ENCODE measurements at places on chromosomes 12 and 14. TPM values are rescaled to one million over a fixed set of nuclear protein-coding genes. Genes with fewer than 3 reads are reported as not detected.

HSPA2 gene
- 11.0 TPM for total RNA-seq

DEGS2 gene
- 0.11 TPM for total RNA-seq

TOMM20L gene
- total RNA-seq = not detected

ABCC9 gene
- 0.07 TPM for total RNA-seq

LTBP2 gene
- total RNA-seq = 121 TPM

FAR2 gene
- 11.0 TPM for total RNA-seq

TEAD4 gene
- total RNA-seq = 47.7 TPM

GNG2 gene
- 0.33 TPM for total RNA-seq

HVCN1 gene
- total RNA-seq = 3.4 TPM

GPX2 gene
- total RNA-seq = 196 TPM

KLRD1 gene
- total RNA-seq = 0.68 TPM

GRCh38 chr12:47591361-47591791 is 114.5 kb downstream of the RPAP3 start:
- H3K4me3 ChIP-seq = no peak overlapping the region
- no peaks in the 10 kb centered on the region for H3K27me3 ChIP-seq
- DNase-seq = no peak
- no peaks in the 10 kb centered on the region for H3K4me1 ChIP-seq
- H3K27ac ChIP-seq = no peak overlapping the region

DNA sequence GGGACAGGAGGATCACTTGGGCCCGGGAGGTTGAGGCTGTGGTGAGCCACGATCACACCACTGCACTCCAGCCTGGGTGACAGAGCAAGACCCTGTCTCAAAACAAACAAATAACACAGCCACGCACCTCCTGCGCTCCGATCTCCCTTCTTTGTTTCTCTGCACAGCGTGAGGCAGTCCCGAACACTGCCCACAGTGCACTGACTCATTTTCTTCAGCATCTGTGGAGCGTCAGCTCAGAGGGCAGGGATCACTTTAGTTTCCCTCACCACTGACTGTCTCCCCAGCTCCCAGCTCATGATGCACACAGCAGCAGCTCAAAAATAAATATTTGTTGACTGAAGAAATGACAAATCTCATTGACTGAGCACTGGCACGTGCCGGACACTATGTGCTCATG is 883 bp upstream of the MYL2 start:
- DNase-seq = no peak
- no peak overlapping the region for H3K4me3 ChIP-seq
- no peak overlapping the region for H3K27ac ChIP-seq
- no peaks in the 10 kb centered on the region for H3K27me3 ChIP-seq
- H3K4me1 ChIP-seq = peaks cover 25% of the 10 kb centered on the region

DNA sequence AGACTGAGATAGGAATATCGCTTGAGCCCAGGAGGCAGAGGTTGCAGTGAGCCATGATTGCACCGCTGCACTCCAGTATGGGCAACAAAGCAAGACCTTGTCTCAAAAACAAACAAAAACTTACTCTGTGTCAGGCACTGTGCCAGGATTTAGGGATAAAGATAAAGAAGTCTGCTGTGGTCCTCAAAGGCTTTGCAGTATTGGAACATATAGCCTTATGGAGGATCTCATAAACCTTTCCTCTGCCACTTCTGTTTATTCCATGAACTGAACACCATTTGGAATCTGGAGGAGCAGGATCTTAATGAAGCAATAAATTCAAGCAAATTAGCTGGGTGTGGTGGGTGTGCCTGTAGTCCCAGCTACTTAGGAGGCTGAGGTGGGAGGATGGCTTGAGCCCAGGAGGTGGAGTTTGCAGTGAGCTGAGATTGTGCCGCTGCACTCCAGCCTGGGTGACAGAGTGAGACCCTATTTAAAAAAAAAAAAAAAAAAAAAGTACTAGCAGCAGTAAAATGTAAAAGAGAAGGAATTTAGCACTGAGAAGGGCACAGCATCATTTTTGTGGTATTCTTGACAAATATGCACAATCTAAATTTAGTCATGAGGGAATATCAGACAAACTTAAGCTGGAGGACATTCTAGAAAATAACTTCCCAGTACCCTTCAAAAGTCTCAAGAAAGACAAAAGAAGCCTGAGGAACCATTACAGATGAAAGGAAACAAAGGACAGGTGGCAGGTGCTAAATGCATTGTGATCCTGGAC is 27.1 kb downstream of the BMAL2 start:
- no peak overlapping the region for H3K27ac ChIP-seq
- H3K36me3 ChIP-seq = no peaks in the 10 kb centered on the region
- no peaks in the 10 kb centered on the region for H3K4me1 ChIP-seq
- no peak overlapping the region for H3K4me3 ChIP-seq
- no peaks in the 10 kb centered on the region for H3K27me3 ChIP-seq

GRCh38 chr12:1604464-1604863 is 10.1 kb upstream of the FBXL14 start:
- no peaks in the 10 kb centered on the region for H3K36me3 ChIP-seq
- no peak overlapping the region for H3K4me3 ChIP-seq
- no peak overlapping the region for H3K27ac ChIP-seq
- H3K27me3 ChIP-seq = no peaks in the 10 kb centered on the region
- H3K4me1 ChIP-seq = peaks cover 29% of the 10 kb centered on the region
- DNase-seq = no peak

GRCh38 chr12:5648692-5649359 is 216.9 kb downstream of the NTF3 start:
- no peak for DNase-seq
- H3K36me3 ChIP-seq = no peaks in the 10 kb centered on the region
- H3K27ac ChIP-seq = no peak overlapping the region
- H3K4me1 ChIP-seq = no peaks in the 10 kb centered on the region

GRCh38 chr12:104569346-104570173 is 112.8 kb downstream of the CHST11 start:
- H3K4me1 ChIP-seq = no peaks in the 10 kb centered on the region
- H3K27ac ChIP-seq = no peak overlapping the region
- no peaks in the 10 kb centered on the region for H3K27me3 ChIP-seq
- H3K36me3 ChIP-seq = no peaks in the 10 kb centered on the region
- H3K4me3 ChIP-seq = no peak overlapping the region

GRCh38 chr14:105430042-105430441 is 10.4 kb downstream of the MTA1 start:
- H3K27ac ChIP-seq = 0 out of 2 replicates have a peak overlapping the region, but pooled peaks have one; percentile 17
- no peak overlapping the region for H3K4me3 ChIP-seq
- no peak for DNase-seq
- H3K27me3 ChIP-seq = no peaks in the 10 kb centered on the region
- H3K36me3 ChIP-seq = peaks cover 5% of the 10 kb centered on the region

GRCh38 chr12:104865080-104865479 is 93.0 kb downstream of the SLC41A2 start:
- H3K27me3 ChIP-seq = no peaks in the 10 kb centered on the region
- no peaks in the 10 kb centered on the region for H3K36me3 ChIP-seq
- no peak for DNase-seq
- H3K4me3 ChIP-seq = no peak overlapping the region
- H3K4me1 ChIP-seq = peaks cover 14% of the 10 kb centered on the region

DNA sequence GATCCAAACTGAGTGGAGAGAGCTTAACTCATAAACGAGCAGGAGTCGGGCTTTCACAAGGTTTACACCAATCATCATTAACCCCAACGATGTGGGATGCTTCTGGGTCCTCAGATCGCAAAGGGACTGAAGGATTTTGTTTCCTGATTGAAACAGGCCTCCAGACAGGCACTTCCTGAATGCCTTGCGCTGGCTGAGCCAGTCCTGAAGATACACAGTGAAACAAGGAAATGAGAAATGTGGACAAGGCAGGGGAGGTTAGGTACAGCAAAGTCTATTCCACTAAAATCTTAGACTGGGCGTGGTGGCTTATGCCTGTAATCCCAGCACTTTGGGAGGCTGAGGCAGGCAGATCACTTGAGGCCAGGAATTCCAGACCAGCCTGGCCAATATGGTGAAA is 30.7 kb downstream of the RBM19 start:
- H3K4me3 ChIP-seq = no peak overlapping the region
- no peaks in the 10 kb centered on the region for H3K27me3 ChIP-seq
- no peaks in the 10 kb centered on the region for H3K4me1 ChIP-seq
- no peak for DNase-seq
- no peaks in the 10 kb centered on the region for H3K36me3 ChIP-seq
- H3K27ac ChIP-seq = no peak overlapping the region

DNA sequence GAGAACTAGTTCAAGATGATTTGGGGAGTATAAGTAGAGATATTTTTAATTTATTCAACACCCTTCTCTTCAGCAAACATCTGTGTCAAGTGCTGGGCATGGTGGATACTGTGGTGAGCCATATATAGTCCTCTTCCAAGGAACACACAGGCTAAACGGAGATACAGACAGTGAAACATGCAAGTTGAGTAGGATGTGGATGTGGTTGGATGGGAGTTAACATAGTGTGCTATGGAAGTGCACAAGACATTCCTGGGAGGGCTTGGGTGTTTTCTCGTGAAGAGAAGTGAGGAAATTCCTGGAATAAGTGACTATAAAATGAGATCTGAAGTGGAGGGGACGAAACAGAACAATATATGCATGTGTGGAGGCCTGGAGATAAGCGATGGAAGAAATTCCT is 181.1 kb upstream of the NPAS3 start:
- H3K27me3 ChIP-seq = no peaks in the 10 kb centered on the region
- H3K27ac ChIP-seq = no peak overlapping the region
- H3K36me3 ChIP-seq = no peaks in the 10 kb centered on the region
- no peak overlapping the region for H3K4me3 ChIP-seq
- no peaks in the 10 kb centered on the region for H3K4me1 ChIP-seq

DNA sequence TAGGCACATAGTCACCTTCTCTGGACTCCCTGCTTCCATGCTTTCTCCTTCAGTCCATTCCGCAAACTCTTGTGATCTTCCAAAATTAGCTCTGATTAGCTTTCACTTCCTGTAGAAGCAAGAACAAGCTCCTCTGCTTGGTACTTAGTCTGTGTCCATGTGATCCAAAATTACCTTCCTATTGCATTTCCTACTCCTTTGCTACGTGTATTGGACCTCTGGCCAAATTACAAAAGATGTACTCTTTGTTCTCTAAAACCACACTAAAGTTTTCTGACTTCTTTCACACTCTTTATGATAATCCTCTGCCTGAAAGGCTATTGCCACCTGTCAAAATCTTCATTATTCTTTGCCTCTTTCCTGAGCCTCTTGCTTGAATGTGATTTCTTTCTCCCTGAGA is 786 bp upstream of the TSFM start:
- H3K36me3 ChIP-seq = peaks cover 20% of the 10 kb centered on the region
- H3K4me1 ChIP-seq = peaks cover 8% of the 10 kb centered on the region
- DNase-seq = no peak
- no peaks in the 10 kb centered on the region for H3K27me3 ChIP-seq
- no peak overlapping the region for H3K27ac ChIP-seq

DNA sequence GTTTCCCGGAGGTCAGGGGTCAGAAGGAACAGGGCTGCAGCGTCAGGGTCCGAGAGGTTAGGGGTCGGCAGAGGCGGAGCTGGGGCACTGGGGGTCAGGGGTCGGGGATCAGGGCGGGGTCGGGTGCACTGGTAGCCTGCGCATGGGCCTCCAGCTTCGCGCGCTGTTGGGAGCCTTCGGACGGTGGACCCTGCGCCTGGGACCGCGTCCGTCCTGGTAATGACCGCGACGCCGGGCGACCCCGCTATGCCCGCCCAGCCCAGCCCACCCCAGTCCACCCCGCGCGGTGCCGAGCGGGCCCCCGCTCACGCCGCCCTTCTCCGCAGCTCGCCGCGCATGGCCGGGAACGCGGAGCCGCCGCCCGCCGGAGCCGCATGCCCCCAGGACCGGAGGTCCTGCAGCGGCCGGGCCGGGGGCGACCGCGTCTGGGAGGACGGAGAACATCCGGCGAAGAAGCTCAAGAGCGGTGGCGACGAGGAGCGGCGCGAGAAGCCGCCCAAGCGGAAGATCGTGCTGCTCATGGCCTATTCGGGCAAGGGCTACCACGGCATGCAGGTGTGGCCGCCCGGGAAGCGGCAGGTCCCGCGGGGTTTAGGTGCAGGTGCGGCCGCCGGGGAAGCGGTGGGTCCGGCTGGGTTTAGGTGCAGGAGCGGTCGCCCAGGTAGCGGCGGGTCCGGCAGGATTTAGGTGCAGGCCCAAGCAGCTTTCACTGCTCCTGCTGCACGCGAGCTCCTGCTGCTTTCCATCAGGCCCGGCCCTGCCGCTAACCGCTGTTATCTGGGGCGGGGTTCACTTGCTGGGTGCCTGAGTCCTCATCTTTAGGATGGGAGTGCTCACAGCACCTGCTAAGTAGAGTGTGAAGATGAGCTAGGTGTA is 743 bp downstream of the PUS1 start:
- H3K27me3 ChIP-seq = no peaks in the 10 kb centered on the region
- peaks cover 8% of the 10 kb centered on the region for H3K4me1 ChIP-seq
- H3K27ac ChIP-seq = peak overlapping the region; percentile 60
- H3K4me3 ChIP-seq = peak overlapping the region; percentile 98
- H3K36me3 ChIP-seq = peaks cover 14% of the 10 kb centered on the region

- no peaks in the 10 kb centered on the region for H3K36me3 ChIP-seq
- no peak overlapping the region for H3K27ac ChIP-seq
- peaks cover 20% of the 10 kb centered on the region for H3K27me3 ChIP-seq
- H3K4me1 ChIP-seq = no peaks in the 10 kb centered on the region
Observed at GRCh38 chr12:94191023-94191422, 42.6 kb downstream of the PLXNC1 start.

GRCh38 chr14:93946541-93947090 is 19.5 kb downstream of the FAM181A start:
- H3K27ac ChIP-seq = no peak overlapping the region
- no peak overlapping the region for H3K4me3 ChIP-seq
- DNase-seq = no peak
- H3K4me1 ChIP-seq = peaks cover 31% of the 10 kb centered on the region

GRCh38 chr14:91453744-91454143 is 36.1 kb upstream of the CCDC88C start:
- no peaks in the 10 kb centered on the region for H3K27me3 ChIP-seq
- H3K27ac ChIP-seq = no peak overlapping the region
- no peaks in the 10 kb centered on the region for H3K4me1 ChIP-seq
- no peaks in the 10 kb centered on the region for H3K36me3 ChIP-seq
- DNase-seq = no peak

- no peak overlapping the region for H3K4me3 ChIP-seq
- H3K27ac ChIP-seq = peak overlapping the region; percentile 14
- H3K36me3 ChIP-seq = no peaks in the 10 kb centered on the region
- peak; percentile 42 for DNase-seq
- H3K4me1 ChIP-seq = peaks cover 27% of the 10 kb centered on the region
Observed at GRCh38 chr12:47014474-47014873, 64.9 kb upstream of the PCED1B start.

- DNase-seq = no peak
- no peak overlapping the region for H3K27ac ChIP-seq
- no peaks in the 10 kb centered on the region for H3K36me3 ChIP-seq
- H3K4me3 ChIP-seq = no peak overlapping the region
- no peaks in the 10 kb centered on the region for H3K27me3 ChIP-seq
Observed at GRCh38 chr12:68012712-68013111, 23.5 kb downstream of the IFNG-AS1 start.
